ENCODE measurements at places on chromosomes 6 and 20.

DNA sequence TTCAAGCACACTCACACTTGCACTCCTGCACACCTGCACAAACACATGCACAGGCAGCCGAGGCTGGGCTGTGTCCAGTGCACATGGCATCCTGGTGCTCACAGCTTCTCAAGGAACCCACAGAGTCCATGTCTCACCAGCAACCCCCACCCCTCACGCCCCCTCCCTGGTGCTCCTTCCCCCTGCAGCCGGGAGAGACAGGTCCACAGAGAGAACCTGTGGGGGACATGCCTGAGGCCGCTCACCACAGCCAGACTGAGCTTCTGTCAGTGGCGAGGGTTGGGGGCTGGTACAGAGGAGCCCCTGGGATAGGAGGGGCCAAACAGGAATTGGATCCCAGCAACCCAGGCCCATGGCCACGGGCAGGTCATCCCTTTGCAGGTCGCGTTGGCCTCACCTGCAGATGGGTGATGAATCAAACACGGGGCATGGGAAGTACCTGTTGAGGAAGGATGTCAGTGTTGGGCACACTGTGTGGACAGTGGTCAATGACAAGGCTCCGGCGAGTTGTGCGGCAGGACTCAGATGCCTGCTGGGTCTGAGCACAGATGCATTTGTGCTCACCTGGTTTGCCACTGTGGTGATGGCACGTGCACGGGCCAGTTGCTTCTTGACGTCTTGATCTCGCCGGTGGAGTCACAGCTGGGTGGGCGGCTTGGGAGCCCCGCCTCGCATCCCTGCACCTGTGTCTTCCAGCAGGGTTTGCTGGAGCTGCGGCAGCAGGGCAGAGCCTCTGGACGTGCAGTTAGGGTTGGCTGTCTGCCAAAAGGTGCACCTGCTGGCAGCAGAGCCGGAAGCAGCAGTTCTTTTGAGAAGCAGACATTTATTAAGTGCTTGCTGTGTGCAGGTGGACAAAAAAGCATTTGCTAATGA is 113.0 kb downstream of the ERMARD start:
- no peak for DNase-seq

DNA sequence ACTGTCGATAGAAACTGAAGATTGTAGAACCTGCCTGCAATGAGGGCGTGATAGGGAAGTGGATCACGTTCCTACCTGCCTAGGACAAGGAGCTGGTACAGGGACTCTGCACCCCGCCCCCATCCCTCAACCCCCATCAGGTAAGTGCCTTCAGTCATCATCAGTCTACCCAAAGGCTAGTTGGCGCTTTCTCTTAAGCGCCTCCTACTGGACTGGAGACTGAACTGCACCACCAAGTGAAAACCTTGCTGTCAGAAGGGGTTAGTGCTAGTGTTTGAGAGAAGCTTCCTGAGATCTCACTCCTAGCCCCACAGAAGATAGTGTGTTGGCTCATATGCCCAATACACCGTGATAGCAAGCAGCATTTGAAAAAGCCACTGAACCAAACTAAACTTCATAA is 706.5 kb upstream of the MAN1A1 start:
- DNase-seq = no peak

GRCh38 chr6:90715093-90715655 is 128.3 kb upstream of the MAP3K7 start:
- DNase-seq = no peak

DNA sequence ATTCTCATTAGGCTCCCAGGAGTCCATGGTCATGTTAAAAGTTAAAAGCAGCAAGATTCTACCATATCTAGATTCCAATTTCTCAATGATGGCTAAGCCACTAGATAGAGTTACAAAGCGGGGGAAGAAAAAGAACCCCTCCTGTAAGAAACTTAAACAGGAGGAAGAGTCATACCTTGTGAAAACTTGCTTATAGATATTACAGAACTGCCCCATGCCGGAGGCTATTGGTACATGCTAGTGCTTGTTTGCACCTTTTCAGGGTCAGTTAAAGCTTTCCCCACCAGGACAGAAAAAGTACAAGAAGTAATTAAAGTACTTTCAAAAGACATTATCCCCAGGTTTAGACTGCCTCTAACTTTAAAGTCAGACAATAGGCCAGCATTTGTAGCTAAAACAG is 15.5 kb upstream of the GSTA3 start:
- no peak for DNase-seq

GRCh38 chr20:17969278-17969883 is 563 bp downstream of the MGME1 start:
- peak; percentile 52 for DNase-seq

- DNase-seq = no peak
Observed at GRCh38 chr6:152783217-152783878, 32.8 kb downstream of the VIP start.

- DNase-seq = no peak
Observed at GRCh38 chr20:62999580-62999979, 7.2 kb downstream of the BHLHE23 start.

DNA sequence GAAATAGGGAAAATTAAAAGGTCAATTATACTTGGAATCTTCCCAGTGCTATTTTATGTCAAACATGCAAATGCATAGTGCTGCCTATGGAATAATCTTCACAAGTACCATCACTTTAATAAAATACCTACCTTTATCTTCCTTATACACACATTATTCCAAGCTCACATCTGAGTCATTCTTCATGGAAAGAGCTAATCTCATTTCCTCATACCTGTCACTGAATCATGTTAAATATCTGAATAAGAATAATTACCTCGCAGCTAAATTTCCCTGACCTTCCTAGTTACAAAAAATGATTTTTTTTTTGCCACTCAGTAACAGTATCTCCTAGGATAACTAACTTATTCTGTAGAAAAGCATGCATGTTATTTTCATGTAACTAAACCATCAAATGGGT is 661.4 kb upstream of the HS3ST5 start:
- no peak for DNase-seq

DNA sequence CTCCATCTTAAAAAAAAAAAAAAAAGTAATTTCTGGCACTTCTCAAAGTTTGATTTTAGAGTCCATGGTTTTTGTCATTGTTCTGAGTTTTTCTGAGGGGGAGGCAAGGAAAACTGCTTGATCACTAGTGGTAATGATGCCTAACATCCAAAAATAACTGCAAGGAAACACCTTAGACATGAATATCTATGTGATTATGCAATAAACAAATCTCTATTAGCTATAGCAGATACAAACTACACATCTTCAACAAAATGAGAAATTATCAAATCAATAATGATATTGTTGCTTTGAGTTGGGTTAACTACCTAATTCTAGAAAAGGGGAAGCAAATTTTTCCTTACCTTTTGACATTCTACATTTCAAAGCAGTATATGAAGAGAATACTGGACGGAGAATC is 230.9 kb upstream of the JARID2 start:
- DNase-seq = no peak

DNA sequence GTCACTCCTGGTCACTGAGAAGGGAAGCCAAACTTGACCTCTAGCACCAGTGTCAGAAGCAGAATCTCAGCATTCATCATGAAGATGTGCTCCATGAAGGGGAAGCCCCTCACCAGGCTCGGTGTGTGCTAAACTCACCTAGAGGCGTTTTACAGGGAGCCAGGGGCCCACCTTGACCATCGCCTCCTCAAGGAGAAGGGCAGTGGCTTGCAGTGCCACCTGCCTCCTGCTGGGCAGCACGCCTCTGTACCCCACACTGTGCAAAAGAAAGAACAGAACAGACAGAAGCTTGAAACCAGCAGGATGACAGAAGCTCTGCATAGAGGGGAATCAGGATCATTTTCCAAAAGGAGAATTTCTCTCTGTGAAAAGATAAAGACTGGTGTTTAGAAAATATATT is 39.7 kb downstream of the NOX3 start:
- no peak for DNase-seq

DNA sequence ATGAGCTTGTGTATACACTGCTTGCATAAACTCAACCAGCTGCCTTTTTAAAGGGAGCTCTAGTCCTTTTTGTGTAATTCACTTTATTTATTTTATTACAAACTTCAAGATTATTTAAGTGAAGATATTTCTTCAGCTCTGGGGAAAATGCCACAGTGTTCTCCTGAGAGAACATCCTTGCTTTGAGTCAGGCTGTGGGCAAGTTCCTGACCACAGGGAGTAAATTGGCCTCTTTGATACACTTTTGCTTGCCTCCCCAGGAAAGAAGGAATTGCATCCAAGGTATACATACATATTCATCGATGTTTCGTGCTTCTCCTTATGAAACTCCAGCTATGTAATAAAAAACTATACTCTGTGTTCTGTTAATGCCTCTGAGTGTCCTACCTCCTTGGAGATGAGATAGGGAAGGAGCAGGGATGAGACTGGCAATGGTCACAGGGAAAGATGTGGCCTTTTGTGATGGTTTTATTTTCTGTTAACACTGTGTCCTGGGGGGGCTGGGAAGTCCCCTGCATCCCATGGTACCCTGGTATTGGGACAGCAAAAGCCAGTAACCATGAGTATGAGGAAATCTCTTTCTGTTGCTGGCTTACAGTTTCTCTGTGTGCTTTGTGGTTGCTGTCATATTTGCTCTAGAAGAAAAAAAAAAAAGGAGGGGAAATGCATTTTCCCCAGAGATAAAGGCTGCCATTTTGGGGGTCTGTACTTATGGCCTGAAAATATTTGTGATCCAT is 15.3 kb downstream of the TNFAIP3 start:
- no peak for DNase-seq

GRCh38 chr6:170096803-170097504 is 193.9 kb downstream of the DLL1 start:
- no peak for DNase-seq

GRCh38 chr6:37103169-37104039 is 66.5 kb upstream of the PIM1 start:
- DNase-seq = peak; percentile 78

- no peak for DNase-seq
Observed at GRCh38 chr6:79084693-79085092, 6.6 kb upstream of the PHIP start.

DNA sequence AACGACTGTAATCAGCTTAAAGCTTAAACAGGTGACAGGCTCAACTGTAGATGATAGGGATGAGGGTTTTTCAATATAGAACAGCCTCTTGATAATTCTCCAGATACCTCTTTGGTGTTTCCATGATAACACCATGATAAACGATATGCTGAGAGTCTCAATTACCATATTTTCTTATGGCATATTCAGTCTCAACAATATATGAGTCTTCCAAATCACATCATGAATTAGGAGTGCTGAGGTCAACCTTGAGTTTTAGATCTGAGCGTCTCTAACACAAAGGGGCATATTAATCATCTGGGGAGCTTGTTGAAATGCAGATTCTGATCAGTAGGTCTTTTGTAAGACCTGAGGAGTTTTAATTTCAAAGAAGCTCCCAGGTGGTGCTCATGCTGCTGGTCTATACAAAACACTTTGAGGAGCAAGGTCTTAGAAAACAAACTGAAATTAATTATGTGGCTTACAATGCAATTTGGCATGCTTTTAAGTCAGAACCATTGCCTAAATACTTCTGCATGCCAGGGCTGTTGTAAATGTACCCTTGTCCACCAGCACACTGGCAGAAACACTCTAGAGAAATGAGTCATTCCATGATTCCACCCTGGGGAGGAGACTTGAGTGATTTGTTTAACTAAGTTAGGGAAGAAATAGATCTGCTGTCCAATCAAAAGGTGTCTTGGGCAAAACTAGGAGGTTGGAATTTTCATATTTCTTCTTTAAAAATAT is 49.6 kb downstream of the PTCHD4 start:
- DNase-seq = no peak

GRCh38 chr20:4573564-4574355 is 147.9 kb upstream of the PRND start:
- DNase-seq = peak; percentile 46

- no peak for DNase-seq
Observed at GRCh38 chr6:42911171-42912021, 4.5 kb upstream of the PTCRA start.

- no peak for DNase-seq
Observed at GRCh38 chr20:37845241-37845681, 57.7 kb upstream of the VSTM2L start.

- DNase-seq = no peak
Observed at GRCh38 chr6:144296973-144297372, 11.8 kb downstream of the UTRN start.

GRCh38 chr6:71886184-71887005 is at the start of gene RIMS1:
TSS of gene RIMS1 (plus strand) at chr6:71886550. CDS start at chr6:71887024, 474 bp downstream.
- peak; percentile 62 for DNase-seq

DNA sequence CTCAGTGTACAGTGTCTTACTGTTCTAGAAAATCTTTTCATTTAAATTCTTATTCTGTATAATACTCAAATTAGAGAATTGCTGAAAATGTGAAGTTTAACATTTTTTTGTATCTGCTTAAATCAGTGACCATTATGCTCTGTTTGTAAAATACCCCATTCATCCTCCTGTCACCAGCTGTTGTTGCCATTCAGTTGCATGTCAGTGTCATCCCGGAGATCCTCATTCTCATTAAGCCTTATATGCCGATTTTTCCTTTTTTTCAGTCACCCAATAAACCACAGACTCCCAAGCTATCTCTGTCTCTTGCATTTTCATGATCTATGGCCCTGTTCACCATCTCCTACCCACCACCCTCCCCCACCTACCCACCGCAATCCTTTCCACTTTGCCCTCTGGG is 20.4 kb downstream of the GTF2H5 start:
- DNase-seq = no peak

- peak; percentile 3 for DNase-seq
Observed at GRCh38 chr6:170062915-170063241, 228.0 kb downstream of the DLL1 start.

- DNase-seq = no peak
Observed at GRCh38 chr20:45450097-45450818, 19.3 kb upstream of the WFDC2 start.

DNA sequence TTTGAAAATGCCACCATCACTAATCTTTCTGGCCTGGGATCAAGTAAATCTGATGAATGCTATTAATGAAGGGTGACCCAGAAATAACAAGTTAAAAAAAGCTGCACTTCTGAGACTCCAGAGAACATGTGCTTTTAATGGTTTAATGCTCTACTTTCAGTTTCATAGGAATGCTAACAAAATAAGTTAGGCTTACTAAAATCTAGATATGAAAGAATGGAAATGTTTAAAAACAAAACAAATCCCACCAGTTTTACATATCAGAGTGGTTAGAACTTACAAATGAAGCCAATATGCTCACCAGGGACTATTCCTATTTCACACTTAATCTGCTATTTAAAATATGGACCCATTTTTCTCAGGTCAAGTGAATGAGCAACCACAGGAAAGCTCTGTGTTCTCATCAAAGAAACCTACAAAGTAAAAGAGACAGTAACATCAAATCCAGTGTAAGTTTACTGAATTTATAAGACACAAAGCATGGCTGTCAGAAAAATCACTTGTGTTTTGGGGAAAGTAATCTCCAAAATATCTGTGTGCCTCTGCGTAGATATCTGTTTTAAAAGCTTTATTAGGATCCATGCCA is 40.3 kb downstream of the FYN start:
- DNase-seq = no peak

- peak; percentile 16 for DNase-seq
Observed at GRCh38 chr6:72620871-72621290, 983 bp upstream of the KCNQ5 start.

DNA sequence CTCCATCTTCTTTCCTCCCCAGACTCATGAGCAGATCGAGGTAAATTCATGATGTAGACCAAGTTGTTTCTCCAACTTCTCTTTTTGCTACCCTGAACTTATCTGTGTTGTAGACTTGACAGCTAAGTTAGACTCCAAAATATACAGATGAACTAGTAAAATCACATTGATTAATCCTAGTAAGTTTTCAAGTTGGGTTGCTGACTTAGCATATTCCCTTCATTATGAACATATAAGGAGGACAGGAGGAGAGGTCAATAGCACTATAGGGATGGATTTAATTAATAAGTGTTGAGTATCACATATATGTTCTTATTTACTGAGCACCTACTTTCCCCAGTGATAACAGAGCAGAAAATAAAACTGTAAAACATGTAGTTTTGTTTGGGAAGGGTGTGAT is 227.3 kb downstream of the TINAG start:
- no peak for DNase-seq

GRCh38 chr6:25713824-25714223 is 40.7 kb upstream of the SLC17A4 start:
- DNase-seq = no peak
